ENCODE measurements at places on chromosomes 1 and 21.

DNA sequence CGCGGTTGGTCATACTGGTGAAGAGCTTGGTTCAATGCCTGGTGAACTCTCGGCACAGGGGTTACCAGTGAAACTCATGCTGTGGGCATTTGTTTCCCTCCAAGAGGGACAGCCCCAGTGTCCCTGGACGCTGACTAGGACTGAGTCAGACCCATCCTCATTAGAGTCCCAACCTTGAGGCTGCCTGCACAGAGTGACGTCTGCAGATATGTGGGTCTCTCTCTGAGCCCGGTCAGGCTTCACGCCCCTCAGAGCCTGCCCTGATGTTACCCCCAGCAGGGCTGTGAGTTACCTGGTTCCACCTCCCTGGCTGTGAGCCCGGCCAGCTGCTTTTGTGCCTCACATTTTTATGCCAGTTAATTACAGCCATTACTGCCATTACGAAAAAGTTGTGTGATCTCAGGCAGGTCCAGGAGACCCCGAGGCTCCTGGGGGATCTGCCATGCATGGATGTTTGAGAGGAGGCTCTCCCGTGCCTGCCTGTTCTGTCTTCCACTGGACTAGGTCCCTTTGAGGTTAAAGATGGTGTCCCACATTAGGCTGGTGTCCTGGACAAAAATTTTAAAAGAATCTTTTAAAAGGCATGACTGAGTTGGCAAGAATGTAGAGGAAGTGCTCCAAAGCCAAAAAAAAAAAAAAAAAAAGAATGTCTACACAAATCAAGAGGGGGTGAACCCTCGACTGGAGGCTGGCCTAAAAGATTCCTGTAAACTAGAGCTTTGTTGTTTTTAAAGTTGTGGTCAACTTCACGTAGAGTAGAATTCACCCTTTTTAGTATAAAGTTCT, 36.6 kb upstream of the PADI1 start:
- DNase-seq: peak; percentile 95

- no peak for DNase-seq
These were observed 563 bp downstream of the QSOX1 start for GRCh38 chr1:180155182-180155682.

- DNase-seq: no peak
These were observed 47.1 kb upstream of the ATP1B1 start for GRCh38 chr1:169059421-169059820.

DNA sequence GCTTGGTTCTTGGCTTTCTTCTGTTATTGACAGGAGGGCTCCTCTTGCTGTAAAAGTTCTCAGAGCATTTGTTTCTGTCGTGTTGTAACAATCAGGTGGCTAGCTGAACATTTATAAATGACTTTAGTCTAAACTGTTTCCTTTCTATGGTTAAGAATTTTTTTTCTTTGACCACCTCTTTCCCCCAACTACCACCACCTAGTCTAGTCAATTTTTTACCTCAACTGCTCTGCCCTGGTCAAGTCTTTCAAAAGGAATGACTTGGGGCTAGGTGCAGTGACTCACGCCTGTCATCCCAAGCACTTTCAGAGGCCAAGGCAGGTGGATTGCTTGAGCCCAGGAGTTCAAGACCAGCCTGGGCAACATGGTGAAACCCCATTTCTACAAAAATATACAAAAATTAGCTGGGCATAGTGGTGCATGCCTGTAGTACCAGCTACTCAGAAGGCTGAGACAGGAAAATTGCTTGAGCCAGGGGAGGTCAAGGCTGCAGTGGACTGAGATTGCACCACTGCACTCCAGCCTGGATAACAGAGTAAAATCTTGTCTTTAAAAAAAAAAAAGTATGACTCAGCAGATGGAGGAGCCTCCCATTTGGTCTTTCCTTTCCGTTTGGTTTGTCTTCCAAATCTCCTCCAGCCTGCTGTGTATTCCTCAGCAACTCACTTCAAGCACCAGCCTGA, 40.7 kb downstream of the MAP3K21 start:
- no peak for DNase-seq

DNA sequence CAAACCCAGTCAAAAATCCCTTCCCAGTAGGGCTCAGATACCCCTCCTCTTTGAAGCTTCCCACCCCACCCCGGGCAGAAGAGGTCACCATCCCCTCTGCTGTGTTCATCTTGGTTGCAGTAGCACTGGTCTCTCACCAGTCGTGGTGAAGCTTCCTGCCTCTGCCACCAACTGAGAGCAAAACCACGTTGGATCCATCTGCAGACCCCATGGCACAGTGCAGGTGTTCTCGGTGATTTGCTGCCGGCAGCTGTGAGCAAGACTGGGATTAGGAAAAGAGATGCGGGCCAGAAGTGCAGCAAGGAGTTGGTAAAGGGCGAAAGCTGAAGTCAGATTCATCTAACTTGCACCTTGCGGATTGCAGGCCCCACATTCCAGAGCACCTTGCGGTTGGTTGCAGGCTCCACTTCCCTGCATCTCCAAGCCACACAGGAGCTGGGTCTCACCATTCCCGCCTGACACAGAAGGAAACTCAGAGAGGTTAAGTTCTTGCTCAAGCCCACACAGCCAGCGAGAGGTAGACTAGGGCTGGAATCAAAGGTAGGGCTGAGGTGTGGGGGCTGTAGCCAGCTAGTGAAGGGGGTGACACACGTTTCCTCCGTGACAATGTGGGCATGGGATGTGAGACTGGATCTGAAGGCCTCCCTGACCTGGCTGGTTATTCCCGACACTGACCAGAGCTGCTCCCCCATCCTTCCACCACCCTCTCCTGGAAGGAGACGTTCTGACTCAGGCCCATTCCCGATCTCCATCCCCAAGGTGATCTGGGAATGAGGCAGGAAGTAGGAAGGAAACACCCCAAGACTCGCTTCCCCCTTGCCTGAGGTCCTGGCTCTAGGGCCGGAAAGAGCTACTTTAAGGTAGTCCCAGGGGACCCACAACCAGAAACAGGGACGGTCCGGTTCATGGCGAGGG, 3.3 kb upstream of the FAM110D start:
- no peak for DNase-seq

DNA sequence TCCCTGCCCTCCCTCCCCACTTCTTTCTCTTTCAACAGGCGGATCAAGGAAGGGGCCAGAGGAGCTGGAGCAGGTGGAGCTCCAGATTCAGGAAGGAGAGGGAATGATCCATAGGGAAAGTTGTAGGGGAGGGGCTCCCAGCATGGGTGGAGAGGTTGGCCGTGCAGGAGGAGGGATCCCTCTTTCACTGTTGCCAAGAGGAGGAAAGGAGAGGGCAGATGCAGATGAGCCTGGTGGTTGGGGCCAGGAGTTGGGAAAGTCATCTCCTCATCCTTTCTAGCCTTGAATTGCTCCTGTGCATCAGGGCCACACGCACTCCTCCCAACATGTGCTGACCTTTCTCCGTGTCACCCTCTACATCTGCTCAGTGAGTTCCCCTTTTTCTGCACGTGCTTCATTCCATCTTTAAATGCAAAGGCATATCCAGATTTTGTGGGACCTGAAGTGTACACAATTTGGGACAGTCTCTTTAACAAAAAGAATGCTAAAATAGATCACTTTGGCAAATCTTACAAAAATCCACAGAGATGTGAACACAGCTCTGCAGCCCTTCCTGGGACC, 32.4 kb downstream of the ZBTB18 start:
- no peak for DNase-seq

- no peak for DNase-seq
These were observed 10.1 kb downstream of the CADM3 start for GRCh38 chr1:159181328-159182024.

GRCh38 chr1:202837746-202838262, 27.1 kb downstream of the PCAT6 start:
- no peak for DNase-seq

DNA sequence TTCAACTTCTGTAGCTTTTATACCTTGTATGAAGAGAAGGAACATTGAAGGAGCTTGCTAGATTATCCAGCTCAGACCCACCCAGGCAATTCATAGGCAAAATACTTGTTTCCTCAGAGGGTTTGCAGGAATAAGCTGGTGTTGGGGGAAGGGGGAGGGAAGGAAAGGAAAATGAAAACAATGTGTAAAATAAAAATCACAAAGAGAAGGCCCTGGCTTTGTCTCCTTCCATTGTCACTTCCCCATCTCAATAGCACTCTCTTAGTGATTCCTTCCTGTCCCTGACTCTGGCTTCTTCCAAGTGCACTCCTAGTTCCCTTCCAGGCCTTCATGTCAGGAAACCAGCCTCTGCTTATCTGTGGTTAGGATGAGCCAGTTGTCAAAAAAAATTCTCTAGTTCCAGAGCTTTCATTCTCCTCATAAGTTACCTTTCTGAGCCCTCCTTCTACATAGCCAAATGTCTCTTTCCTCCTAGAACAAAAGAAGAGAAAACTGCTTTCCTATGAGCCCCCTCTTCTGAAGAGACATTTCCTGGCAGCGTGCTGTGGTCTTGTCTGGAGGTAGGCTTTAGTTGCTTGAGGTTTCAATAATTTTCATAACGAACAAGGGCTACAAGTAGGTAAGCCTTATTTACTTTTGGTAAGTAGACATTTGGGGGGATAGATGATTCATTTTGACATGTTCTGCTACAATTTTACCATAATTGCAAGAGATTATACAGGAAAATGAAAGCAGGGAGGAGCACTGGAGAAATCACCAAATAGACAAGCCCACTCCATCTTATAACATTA, 45.7 kb downstream of the FASLG start:
- no peak for DNase-seq

GRCh38 chr1:176178316-176178715, 28.8 kb downstream of the COP1 start:
- DNase-seq: no peak

GRCh38 chr1:68231627-68232288, 565 bp downstream of the WLS start:
- DNase-seq: no peak

GRCh38 chr21:40760821-40761220, 86.1 kb downstream of the DSCAM start:
- DNase-seq: no peak

DNA sequence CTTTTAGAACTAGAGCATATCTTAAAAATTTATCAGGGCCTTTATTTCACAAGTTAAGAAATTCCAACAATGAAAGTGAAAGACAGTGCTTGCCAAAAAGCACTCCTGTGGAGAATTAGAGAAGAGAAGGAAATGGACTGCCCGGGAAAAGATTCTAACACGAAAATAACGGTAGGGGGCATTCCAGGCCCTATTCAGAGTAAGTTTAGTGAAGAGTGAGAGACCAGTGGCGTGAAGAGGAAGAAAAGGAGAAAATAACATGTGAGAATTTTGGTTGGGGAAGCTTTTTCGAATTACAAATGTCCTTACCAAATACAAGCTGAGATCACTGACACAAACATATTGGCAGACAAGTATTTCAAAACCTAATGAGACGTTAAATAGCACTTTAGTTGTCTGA, 38.4 kb upstream of the RBM34 start:
- no peak for DNase-seq

- no peak for DNase-seq
These were observed 243.5 kb downstream of the TGFB2 start for GRCh38 chr1:218588540-218589172.

DNA sequence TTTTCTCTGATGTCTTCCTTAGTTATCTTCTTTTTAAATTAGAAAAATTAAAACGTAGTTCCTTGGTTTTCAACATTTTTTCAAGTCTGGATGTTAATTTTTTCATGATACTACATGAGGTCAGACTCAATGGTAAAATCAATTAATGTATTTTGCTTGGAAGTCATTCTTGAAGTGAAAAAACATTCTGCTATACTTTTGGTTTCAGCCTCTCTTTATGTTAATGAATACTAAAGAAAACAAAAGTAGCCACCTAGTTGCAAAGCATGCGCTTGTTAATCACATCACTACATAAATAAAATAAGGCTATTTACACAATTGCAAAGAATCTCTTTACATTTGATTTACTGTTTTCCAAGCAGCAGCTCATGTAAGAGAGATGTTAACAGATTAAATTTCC, 170.4 kb downstream of the LIPI start:
- no peak for DNase-seq

GRCh38 chr1:13813398-13814012, 113.5 kb downstream of the PRDM2 start:
- no peak for DNase-seq

- no peak for DNase-seq
These were observed 1.8 kb downstream of the CALML6 start for GRCh38 chr1:1916851-1917251.

DNA sequence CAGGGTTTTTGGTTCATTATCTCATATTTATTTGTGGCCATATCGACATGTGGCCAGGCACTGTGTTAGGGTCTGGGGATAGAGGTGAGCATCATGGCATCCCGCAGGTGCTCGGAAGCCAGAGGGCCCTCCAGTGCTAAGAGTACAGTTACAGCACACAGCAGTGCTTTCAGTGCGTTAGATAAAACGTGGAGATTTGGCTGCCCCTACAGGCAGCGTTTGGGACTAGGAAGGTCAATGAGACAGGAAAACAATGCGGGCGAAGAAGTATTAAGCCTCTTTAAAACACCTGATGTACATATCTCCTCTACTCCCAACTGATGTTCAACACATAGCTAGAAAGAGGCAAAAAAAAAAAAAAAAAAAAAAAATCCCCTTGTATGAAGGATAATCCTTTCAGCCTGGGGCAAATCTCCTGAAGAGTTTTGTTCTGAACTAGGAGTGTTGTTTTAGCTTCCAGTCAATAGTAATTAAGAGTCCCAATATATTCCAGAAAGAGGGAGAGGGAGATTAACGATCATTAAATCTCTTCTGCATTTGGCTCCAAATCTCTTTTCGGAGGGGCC, 80.1 kb downstream of the CAPZB start:
- DNase-seq: no peak

DNA sequence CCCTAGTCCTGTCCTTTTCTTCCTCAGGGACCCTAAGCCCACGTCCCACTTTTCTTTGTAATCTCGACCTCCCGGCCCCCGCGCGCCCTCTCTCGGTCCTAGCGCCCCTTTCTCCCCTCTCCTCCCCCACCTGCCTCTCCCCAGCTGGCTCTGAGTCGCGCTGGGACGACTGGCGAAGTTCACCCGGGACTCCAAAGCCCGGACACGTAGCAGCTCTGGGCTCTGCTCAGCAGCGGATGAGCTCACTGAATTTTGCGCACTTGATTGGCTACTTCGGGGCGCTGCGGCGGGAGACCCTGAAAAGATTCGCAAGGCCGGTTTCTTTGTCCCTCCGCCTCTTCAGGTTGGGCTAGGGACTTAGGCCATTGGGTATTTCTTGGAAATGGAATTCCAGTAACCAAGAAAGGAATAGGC, 16.3 kb upstream of the ACKR1 start:
- DNase-seq: no peak

DNA sequence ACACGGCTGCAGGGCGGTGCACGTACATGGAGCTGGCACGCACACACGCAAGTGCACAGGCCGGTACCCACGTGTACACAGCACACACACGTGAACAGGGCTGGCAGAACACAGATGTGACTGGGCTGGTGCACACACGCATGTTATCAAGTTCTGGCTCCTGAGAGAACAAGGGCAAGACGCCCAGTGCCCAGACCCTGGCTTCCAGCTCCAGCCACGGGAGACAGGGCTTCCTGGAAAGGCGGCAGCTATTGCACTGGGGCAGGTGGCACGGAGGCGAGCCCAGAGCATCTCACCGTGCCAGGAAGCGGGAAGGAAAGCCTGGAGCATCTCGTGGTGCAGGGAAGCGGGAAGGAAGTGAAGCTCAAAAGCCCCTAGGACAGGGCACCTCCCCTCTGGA, 5.9 kb downstream of the SDF4 start:
- no peak for DNase-seq

- DNase-seq: no peak
These were observed 300 bp downstream of the USP24 start for GRCh38 chr1:55214934-55215193.

GRCh38 chr1:146020058-146021049, 1.2 kb downstream of the HJV start:
- DNase-seq: no peak

- no peak for DNase-seq
These were observed 25.7 kb downstream of the LDLRAD1 start for GRCh38 chr1:53992085-53992874.

- no peak for DNase-seq
These were observed 1.2 kb downstream of the LORICRIN start for GRCh38 chr1:153260585-153261280.
